ENCODE measurements at places on chromosomes 1 and 21.

DNA sequence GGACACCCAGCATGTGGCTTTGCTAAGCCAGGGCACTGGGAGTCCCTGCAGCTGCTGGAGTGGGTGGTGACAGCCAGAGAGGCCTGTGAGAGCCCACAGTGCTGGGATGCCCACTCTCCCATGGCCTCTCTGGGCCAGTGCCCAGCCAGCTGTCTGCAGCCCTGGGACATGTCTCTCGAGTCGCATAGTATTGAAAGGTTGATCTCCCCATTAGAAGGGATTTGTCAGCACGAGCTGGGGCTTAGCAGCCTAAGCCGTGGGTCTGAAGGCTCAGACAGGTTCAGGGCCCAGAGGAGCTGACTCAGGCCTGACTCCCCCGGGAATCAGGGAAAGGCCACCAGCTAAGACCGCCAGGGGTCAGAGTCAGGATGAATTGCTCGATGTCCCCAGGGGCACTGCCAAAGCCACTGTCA lies 53.5 kb downstream of the FOXD2 start:
- no peak for DNase-seq

GRCh38 chr1:16367968-16368890 lies 1.2 kb downstream of the SZRD1 start:
- no peak for DNase-seq

- no peak for DNase-seq
Measured at GRCh38 chr21:38351176-38351959, 94.6 kb downstream of the KCNJ15 start.

- no peak for DNase-seq
Measured at GRCh38 chr1:62796221-62796620, 12.3 kb downstream of the ATG4C start.

GRCh38 chr1:17414022-17414421 lies 25.5 kb downstream of the RCC2 start:
- no peak for DNase-seq

GRCh38 chr21:36706482-36706852 lies 7.6 kb downstream of the SIM2 start:
- peak; percentile 47 for DNase-seq

- peak; percentile 74 for DNase-seq
Measured at GRCh38 chr1:98048244-98048643, 127.4 kb upstream of the DPYD start.

DNA sequence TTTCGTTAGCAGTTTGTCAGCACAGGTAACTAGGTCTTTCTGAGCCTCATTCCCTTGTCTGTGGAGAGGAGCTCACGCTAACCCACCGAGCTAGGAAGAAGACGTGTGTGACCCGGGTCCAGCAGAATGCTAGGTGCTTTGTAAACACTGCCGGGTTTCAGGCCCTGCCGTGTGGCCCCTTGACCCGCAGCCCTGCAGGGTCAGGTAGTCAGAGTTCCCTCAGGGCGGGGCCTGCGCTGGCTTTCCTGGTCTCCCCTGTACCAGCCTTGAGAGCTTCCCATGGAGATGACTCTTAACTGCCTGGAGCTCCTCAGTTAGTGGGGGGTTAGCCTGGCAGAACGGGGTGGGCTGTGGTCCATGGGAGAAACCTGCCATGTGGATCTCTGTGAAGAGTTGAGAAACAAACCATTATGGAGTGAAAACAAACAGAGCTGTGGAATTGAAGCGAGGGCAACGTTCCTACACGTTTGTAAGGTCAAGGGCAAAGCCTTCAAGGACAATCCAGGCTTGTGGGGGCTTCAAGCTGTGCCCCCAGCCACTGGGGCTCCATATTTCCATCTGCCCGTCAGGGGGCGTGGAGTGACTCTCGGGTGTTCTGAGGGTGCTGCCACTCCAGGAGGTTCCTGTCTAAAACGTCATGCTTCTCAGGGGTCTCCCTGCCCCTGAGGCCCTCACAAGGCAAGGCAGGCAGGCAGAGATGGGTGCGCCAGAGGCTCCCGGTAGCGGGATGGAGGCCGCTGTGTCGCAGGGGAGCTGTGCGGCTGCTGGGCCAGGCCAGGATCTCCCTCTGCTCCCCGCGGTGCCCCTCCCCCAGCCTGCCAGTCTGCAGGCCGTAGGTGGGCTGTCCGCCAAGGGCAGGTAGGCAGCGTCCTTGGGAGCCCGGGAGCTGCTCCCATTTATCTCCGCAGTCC lies 23.8 kb downstream of the LHX4 start:
- DNase-seq, result no peak

DNA sequence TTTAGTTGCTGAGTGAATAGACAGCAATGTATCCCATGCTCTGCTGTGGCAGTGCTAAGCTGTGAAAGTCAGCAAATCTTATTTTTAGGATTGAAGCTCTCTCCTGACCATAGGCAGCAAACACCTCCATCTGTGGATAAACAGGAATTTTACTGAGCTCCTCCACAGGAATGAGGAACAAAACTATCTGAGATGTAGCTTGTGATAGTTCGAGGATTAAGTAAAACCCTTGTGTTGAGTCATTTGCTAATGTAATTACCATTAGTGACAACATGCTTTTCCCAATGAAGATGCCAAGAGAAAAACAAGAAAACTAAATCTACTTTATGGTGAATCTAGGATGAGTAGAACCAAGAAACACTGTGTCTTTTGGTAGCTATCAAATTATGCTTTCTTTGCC lies 122.7 kb downstream of the CLEC20A start:
- no peak for DNase-seq

DNA sequence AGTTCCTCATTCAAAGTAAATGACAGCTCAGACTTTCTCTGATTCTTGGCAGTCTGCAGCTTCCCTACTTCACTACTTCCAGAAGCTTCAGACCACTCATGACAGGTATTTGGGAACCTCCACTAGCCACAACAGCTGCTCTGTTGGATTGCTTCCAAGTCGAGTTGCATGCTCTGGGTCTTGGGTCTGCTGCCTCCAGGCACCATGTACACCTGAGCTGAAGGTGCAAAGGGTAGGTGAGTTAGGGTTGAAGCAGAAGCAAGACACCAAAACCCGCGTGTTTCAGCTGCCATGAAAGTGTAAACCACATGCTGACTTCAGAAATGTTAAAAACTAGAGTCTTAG lies 62.7 kb downstream of the ZNF684 start:
- no peak for DNase-seq

DNA sequence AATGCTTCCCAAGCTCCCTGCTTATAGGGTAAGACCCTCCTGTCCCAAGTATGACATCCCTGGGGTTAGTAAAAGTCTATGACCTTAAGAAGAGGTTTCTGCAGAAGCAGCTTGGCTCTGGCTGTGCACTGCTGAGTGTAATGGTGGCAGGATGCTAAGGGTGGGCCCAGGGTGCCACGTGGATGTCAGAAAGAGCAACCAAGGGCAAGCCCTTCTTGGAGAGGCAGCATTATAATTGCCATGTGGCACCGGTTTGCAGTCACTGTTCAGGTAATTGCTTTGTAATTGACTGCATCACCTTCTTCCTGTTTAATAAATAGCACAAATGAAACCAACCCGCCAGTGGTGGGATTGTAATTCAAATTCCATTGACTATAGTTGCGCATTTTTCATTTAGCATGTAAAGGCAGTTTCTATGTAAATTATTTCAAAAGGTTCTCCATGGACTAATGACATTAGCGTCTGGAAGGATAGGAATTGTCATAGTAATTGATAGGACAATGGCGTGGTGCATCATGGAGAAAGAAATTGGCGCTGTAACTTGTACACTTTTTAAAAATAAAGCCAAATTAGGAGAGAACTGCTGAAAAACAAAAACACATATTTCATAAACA lies 490.6 kb upstream of the VAMP3 start:
- no peak for DNase-seq

Measured in CD8-positive, alpha-beta T cell (primary cell).